CD4-positive, alpha-beta memory T cell (primary cell): ENCODE measurements at places on chromosomes 5 and 9. TPM values are rescaled to one million over a fixed set of nuclear protein-coding genes. Genes with fewer than 3 reads are reported as not detected.

The CWC27 gene
- total RNA-seq: 17.8 TPM

The SLCO4C1 gene
- total RNA-seq: 0.30 TPM

DNA sequence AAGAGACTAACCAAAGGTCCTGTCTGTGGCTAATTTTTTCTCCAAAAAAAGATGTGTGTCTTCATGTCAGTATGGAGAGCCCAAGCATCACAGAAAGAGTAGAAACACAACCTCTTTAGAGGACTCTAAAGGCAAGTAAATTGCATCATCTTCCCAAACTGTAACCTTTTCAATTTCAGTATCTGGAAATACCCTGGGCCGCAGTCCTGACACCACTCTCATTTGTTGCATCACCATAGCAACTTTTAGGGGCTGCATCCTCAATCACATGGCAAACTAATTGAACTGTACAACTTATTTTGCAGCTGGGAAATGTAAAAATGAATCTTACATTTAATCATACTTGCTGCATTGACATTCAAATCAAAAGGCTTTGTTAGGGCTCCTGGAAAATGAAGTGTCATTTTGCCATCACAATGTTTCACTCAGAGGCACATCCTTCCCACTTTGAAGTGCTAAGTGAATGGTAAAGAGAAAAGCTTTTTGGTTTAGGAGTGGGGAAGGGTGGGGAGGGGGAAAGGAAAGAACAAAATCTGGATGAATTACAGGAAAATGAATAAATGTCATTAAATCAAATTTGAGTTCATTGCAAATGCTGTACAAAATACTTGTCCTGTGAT is 60.6 kb upstream of the GRIA1 start:
- DNase-seq: no peak
- H3K4me1 ChIP-seq: no peaks in the 10 kb centered on the region
- no peak overlapping the region for H3K4me3 ChIP-seq
- no peak overlapping the region for H3K27ac ChIP-seq

DNA sequence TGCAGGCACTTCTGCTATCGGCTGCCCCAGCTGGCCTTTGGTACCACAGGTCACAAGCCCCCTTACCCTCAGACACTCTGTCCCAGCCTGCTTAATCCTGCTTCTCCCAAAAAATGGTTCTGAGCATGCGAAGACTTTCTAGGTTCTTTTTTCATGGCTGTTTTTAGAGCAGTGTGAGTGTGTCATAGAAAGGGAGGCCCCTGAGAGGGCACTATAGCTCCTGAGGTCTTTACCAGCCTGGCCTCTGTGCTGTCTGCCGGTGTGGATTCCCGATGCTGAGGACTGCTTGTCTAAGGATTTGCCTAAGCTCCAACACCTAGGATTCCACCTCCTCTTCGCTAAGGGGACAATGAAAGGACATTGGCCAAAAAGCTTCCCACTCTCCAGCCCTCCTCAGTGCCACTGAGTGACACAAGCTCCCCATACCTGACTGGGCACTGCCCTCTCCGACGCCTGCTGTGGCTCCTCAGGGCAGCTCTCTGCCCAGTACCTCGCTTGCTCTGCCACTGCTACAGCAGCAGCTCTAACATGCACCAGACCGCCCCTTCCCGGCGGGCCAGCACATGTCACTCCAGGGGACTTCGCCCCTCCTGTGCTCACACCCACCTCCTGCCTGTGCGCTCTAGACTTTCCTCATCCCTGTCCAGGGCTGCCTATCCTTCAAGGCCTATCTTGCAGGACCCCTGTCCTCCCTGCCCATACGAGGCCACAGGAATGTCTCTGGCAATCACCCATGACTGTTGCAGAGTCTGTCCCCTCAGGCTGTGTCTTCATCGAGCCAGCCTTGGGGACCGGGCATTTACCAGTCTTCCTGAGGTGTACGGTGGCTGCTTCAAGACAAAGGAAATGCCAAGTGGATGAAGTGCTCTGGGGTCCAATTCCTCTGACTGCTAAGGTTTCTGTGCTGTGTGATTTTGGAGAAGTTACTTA is 21.0 kb downstream of the MACROH2A1 start:
- no peaks in the 10 kb centered on the region for H3K27me3 ChIP-seq
- no peak overlapping the region for H3K27ac ChIP-seq
- no peak overlapping the region for H3K4me3 ChIP-seq
- peaks cover 34% of the 10 kb centered on the region for H3K36me3 ChIP-seq
- H3K4me1 ChIP-seq: peaks cover 25% of the 10 kb centered on the region

GRCh38 chr5:134409321-134409720 is 2.4 kb downstream of the CDKN2AIPNL start:
- H3K27ac ChIP-seq: no peak overlapping the region
- no peaks in the 10 kb centered on the region for H3K36me3 ChIP-seq
- H3K4me1 ChIP-seq: peaks cover 30% of the 10 kb centered on the region
- no peak for DNase-seq
- H3K4me3 ChIP-seq: no peak overlapping the region

- H3K36me3 ChIP-seq: no peaks in the 10 kb centered on the region
- H3K27me3 ChIP-seq: no peaks in the 10 kb centered on the region
- peaks cover 44% of the 10 kb centered on the region for H3K4me1 ChIP-seq
- no peak for DNase-seq
- H3K27ac ChIP-seq: no peak overlapping the region
- no peak overlapping the region for H3K4me3 ChIP-seq
Observed at GRCh38 chr9:135907006-135907430, 328 bp downstream of the CAMSAP1 start.
